NCI-H1436 (cell line): ENCODE measurements at places on chromosomes 3 and 15.
A peak's percentile ranks its signal among the peaks of the same experiment; 100 is the strongest.

DNA sequence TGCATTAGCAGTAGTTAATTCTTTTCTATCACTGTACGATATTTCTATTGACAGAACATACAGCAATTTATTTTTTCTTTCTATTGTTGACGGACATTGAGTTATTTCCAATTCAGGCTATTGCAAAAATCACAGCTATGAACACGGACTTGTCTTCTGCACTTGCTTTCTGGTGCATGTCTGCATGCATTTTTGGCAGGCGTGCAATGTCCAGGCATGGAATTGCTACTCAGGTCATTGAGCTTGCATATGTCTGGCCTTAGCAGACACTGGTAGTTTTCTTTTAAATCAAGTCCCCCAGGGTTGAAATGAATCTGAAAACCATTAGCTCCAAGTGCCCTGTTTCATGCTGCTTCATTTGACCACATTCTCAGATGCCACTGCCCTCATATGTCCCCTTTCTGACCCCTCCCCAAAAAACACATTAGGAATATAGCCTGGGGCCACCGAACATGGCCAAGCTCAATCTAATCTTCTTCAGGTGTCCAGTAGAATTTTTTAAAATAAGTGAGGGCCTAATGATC, 72.8 kb downstream of the LRIG1 start:
- DNase-seq, result no peak

DNA sequence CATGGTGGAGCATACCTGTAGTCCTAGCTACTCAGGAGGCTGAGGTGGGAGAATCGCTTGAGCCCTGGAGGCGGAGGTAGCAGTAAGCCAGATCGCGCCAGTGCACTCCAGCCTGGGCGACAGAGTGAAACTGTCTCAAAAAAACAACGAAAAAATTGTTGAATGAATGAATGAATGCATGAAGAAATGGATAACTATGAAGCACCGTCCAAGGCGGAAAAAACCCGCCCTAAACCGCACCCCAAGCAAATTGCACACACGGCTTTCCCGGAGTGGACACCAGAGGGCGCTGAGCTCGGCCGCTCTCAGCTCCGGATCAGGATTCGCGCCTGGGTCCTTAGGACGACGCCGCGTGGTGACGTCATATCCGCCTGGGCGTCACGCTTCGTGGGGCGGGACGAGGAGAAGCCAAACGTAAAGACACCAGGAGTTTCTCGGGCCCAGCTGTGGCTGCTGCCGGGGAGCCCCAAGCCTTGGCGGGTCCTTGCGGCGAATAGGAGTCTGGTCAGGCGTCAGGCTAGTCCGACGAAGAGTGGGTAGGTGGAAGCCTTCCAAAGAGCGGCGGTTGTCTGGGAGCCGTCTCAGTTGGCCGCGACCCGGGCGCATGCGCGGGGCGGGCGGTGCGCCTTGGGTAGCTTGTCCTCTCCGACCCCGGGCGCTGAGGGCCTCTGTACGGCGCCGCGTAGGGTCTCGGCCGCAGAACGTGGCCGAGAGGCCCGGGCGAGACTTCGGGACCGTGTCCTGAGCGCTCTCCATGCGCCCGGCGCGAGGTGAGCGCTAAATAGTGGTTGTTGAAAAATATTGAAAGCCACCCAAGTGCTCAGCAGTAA, at the start of the genes HTD2 and RPP14:
Gene HTD2 (plus strand): TSS at position 639 of the 830 bp plus-strand sequence. CDS start 11,094 bp downstream, outside the sequence.
Gene RPP14 (plus strand): TSS at position 364 of the 830 bp plus-strand sequence. CDS start 4,085 bp downstream, outside the sequence.
- DNase-seq, result peak; percentile 88

DNA sequence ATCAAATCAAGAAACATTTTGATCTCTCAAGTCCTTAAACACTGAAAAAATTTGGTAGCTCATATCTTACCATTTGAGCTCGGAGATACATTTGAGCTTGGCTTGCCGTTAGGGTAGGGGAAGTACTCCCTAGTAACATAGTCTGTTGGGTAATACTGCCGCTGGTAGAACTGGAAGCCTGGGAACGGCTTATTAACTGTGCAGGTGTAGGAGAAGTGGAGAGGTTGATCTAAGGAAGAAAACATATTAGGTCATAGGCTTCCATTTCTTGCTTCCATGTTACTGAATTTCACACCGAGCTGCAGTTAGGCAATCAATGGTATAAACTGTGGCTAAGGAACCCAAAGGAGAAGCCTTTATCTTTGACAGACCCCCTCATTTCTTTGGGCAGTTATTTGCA, 32.5 kb downstream of the PHC3 start:
- DNase-seq, result no peak

DNA sequence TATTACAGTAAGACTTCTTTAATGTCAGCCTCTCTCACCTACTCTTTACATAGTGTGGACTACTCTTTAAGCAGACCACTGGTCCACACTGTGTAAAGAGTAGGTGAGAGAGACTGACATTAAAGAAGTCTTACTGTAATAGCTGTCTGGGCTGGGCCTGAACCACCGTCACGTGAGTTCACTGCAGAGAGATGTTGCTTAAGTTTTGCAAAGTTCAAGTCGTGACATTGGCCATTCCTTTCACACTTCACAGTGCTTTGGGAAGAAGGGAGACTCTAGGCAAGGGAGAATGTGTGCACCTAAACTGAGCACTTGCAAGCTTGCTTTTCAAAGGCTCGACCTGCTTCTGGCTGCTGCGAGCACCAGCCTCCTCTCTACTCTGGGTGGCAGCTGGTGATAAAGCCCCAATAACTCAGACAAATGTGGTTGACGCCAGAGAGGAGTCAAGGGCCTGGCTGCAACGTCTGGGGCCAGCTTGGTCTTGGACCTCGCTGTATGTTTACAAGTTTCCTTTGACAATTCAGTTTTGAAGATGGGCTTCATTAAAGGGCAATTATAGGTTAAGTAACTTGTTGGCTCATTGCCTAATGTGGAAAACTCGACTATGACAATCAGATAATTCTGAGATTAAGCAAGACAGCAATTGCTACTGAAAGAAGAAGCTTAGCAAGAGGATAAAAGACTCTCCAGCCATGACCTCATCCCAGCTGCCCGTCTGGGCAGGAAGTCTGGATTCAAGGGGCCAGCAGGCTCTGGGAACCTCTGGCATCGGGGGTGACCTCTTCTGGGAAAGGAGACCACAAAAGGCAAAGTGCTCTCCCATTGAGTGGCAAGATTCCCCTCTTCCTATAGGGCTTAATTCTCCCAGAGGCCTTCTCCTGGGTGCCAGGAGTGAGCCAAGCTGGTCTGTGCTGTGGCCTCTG, 242.1 kb upstream of the TLE3 start:
- peak; percentile 68 for DNase-seq

DNA sequence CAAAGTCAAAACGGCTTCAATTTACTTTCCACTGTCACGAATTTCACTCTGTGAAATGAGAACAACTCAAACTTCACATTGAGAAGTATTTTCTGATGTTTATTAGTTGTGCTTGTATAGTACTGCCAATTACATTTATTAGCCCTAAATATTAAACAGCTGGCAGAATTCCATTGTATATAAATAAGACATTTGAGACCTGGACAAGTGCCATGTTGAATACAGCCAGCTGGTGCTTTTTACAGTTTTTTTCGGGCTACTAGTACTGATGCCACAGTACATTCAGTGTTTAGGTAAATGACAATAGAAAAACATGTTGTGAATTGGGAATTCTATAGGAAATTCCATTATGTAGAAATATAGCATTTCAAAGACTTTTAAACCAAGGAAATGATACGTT, 79.0 kb downstream of the EPHA3 start:
- DNase-seq, result no peak

GRCh38 chr3:37140899-37141541, 33.4 kb downstream of the LRRFIP2 start:
- DNase-seq, result no peak

DNA sequence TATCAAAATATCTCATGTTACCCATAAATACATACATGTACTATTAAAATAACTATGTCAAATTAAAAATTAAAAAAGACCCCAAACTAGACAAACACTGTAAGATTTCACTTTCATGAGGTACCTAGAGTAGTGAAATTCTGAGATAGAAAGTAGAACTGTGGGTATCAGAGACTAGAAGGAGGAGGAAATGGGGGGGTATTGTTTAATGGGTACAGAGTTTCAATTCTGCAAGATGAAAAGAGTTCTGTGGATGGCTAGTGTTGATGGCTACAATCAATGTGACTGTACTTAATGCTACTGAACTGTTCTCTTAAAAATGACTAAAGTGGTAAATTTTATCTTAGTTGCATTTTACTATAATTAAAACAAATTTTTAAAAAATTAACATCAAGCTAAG, 36.6 kb downstream of the RFX7 start:
- no peak for DNase-seq

- DNase-seq, result no peak
These were observed 208.2 kb downstream of the RPLP1 start for GRCh38 chr15:69660658-69661405.

GRCh38 chr3:14126887-14127505, 2.1 kb downstream of the TMEM43 start:
- no peak for DNase-seq

DNA sequence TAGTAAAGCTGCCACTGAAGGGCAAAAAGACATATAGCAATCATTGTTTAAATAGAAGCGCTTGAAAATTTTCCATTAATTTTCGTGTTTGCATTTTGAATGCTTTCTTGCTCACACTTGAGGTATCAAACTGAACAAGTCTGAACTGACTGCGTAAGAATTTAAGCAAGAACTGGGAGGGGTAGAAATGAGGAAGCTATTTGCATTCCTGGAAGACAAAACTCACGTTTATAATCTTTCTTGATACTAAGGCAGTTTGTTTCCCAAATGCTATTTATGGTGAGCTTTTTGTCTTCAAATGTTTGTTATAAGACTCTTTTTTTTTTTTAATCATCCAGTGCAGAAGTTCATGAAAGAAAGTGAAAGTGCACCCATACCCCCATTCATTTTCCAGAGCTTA, 499.8 kb upstream of the TPRG1 start:
- DNase-seq, result no peak

DNA sequence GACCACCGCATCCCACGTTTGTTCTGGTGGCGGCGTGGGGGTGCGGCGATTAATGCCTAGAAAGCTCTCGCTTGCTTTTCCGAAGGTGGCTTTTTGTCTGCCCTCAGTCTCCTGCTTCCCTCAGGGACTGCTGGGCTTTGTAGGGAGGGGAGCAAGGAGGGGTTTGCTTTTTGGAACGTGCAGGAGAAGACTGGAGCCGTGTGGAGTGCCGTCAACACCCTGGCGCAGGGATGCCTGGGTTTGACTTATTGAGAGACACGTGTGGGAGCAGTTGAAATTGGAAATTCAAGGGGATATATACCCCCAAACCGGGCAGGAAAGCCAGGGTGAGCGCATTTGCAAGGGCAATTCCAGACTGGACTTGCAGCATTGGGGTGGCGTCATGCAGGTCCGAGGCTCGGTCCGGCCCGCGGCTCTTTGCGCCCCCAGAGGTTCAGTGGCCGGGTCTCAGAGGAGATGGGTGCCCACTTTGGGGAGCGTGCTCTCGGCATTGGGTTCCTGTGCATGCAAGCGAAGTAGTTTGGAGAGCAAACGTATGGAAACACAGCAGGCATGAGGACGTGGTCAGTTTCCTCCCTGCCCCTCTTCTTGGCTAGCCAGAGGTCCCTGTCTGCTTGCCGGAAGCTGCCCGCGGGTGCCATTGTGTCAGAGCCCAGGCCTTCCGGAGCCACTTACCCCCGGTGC, 2.1 kb downstream of the EPHB1 start:
- no peak for DNase-seq

GRCh38 chr3:127678315-127678599, 5.5 kb downstream of the ABTB1 start:
- no peak for DNase-seq

DNA sequence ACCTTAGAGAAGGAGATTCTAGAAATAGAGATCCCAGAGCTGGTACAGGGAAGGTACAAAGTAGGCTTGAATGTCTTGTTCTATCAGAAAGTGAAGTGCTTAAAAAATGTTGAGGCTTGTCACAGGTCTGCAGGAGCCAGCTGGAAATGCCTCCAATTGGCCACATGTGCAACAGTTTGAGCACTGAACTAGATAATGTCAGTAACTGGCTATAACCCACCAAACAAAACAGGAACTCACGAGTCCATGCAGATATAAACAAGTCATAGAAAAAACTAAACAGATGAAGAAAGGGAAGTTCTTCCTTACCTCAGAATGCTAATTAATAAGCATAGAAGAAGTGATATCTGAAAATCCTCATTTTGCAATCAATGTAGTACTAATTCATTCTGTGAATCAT, 11.9 kb upstream of the TF start:
- DNase-seq, result no peak

DNA sequence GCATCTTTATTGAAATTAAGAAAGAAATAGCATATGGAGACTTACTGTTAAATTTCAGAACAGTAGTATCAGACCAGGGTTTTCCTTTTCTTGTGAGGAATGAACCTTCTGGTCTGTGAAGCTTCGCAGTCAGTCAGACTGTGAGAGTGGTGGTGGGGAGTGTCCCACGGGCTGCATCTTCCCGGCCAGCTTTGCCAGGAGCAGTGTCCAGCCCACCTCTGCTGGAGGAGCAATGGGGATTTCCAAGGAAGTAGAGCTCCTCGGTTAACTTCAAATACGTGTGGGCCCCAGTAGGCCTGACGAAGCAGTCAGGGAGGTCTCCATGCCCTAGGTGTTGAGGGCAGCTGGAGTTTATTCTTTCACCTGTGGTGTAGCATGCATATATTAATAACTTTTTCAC, 40.9 kb upstream of the FBXL22 start:
- no peak for DNase-seq

- no peak for DNase-seq
These were observed 263.5 kb upstream of the RASGRP1 start for GRCh38 chr15:38828031-38828532.

- DNase-seq, result no peak
These were observed 43.2 kb downstream of the KLHL25 start for GRCh38 chr15:85751291-85752123.

DNA sequence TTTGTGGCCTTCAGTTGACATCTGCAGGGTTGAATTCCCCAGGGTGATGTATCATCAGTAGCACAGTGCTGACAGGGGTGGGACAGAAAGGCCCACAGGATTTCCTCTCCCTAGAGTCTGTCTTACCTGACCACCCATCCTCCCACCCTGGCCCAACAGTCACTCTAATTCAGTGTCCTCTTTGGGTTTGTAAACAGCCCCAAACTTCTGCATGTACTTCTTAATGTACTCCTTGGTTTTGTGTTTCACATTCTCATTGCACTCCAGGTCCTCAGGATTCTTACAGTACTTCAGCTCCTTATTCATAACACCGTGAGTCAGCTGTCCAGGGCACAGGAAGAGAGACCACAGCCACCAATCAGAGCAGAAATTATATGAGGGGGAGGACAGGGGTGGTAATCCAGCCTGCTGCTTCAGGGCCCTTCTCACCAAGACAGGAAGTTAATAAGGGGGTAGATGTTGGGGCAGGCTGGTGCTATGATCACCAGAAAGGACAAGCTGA, 37.5 kb downstream of the NBEAL2 start:
- no peak for DNase-seq

- no peak for DNase-seq
These were observed 38.1 kb upstream of the IQSEC1 start for GRCh38 chr3:13111173-13111872.

- no peak for DNase-seq
These were observed 441.2 kb downstream of the FHIT start for GRCh38 chr3:60809857-60810610.
